ENCODE measurements at places on chromosomes 16 and 17.

DNA sequence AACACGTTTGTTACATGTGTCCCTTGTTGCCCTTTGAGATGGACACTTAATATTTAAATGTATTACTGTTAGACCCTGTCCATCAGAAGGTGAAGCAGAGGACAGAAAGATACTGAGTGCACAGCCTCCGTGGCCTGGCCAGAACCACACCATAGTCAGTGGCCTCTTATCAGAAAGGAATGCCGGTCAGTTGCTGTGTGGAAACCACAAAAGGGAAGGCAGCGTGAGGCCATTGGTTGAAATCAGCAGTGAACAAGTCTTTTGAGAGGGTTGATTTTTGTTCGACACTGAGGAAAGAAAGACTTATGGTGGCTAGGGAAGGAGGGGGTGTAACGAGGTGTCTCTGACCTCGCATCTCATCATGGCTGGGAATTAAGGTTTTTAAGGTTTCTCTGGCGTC lies 85.4 kb upstream of the CLEC18A start:
- DNase-seq: no peak

- DNase-seq: no peak
Observed at GRCh38 chr16:24953721-24954120, 61.4 kb downstream of the ARHGAP17 start.

DNA sequence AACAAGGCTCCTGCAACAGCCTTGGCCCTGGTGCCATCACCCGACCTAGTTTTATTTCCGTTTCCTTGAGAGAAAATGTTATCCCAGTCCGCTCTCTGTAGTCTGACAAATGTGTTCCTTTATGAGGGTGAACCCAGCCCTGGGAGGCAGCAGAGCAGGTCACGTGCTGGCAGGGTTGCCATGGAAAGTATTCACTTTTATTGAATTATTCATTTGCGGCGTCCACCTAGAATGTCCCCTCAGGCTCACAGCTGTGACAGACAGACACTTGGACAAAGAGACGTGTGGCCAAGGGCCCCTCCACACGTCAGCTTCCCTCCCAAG lies 90.0 kb downstream of the WSCD1 start:
- no peak for DNase-seq

GRCh38 chr16:2512735-2513404 lies 882 bp upstream of the ATP6V0C start:
- DNase-seq: peak; percentile 70

DNA sequence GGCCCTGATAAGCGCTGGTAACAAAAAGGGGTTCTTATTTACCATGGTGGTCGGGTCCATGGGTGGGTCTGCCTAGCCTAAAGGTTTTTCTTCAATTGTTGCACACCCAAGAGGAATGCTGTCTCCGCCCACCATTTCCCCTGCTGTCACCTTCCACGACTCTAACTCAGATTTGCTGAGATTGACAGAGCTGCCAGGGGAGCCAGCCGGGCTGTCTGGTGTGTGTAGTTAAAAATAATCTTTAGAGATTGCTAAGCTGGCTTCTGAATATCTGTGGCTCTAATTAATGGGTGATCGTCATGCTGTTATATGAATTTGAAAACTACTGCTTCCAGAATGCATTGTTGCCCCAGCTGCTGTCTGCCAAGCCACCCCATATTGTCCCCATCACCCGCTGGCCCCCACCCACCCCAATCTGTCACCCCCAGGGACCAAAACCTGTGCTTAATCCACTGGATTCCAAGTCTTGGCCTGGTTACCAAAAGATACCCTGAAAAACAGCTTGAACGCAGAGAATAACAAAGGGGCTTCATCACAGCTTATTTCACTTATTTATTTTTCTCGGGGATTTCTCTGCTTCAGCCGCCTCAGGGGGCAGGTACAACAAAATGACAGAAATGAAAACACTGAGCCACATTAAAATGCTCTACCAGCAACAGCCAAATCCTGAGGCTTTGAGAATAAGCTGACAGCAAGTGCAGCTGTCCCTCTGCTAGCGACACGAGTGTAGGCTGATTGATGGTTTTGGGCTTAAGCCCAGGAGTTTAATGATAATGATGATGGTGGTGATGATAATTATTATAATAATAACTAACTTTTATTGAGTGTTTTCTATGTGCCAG lies 46.1 kb upstream of the NLK start:
- no peak for DNase-seq

- no peak for DNase-seq
Observed at GRCh38 chr17:6139447-6139832, 69.3 kb downstream of the WSCD1 start.

- DNase-seq: peak; percentile 18
Observed at GRCh38 chr16:14354561-14355351, 275.3 kb downstream of the PARN start.

DNA sequence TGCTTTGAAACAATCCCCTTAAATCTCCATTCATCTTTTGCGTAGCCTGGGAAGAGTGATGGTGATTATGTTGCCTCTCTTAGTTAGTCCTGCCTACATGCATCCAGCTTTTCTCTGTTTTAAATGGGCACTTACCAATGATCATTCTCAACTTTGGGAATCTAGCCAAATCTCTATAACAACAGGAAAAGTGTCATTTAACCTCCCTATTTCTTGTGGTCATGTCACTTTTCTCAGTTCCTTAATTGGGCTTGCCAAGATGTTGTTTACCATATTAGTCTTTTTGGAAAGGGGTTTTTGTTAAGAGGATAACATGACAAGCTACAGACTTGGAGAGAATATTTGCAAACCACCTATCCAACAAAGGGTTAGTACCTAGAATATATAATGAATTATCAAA lies 15.6 kb upstream of the CLEC10A start:
- DNase-seq: peak; percentile 63

- no peak for DNase-seq
Observed at GRCh38 chr17:79370126-79370525, 240.7 kb downstream of the RBFOX3 start.

DNA sequence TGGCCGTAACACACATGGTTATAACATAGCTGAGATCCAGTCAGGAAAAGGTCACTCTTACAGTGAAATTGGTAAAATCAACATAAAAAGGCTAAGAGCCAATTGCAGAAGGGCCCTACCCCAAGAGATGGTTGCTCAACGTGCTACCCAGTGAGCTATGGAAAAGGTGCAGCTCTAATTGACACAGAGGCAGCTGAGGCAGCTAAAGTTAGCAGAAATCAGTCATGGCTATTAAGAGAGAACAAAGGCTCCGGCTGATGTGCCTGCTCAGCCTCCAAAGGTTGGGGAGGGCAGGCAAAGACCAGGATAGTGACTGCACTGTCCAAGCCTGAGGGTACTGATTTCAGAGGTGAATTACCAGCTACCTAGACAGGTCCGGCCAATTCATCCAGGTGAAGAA lies 76.5 kb upstream of the ATP2A3 start:
- DNase-seq: no peak

DNA sequence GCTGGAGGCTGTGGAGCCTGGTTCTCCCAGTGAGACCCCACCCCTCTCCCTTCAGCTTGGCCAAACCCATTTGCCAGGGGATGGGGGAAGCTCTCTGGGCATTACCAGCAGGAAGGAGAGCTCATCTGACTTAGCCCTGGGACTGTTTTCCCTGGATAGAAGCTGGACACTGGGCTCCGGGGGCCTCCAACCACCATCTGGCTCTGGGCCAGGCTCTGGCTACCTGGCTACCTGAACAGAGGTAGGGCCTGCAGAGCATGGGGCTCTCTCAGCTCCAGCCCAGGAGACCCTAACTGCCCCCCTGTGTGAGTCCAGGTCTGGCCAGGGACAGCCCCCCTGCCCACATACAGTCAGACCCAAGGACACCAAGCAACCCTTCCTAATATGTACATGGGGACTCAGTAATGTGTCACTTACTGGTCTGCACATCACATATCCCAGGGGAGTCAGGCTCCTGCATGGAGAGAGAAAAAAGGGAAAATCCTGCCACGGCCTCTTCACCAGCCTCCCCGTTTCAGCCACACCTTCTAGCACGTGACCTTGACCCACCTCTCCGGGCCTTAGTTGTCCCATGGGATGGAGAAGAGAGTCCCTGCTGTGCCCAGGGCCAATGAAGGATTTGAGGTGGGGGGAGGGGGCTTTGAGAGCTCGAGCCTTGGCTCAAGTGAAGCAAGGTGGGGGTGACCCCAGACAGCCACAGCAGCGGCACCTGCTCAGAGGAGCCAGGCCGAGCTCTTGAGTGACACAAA lies 13.8 kb downstream of the CNGB1 start:
- no peak for DNase-seq

DNA sequence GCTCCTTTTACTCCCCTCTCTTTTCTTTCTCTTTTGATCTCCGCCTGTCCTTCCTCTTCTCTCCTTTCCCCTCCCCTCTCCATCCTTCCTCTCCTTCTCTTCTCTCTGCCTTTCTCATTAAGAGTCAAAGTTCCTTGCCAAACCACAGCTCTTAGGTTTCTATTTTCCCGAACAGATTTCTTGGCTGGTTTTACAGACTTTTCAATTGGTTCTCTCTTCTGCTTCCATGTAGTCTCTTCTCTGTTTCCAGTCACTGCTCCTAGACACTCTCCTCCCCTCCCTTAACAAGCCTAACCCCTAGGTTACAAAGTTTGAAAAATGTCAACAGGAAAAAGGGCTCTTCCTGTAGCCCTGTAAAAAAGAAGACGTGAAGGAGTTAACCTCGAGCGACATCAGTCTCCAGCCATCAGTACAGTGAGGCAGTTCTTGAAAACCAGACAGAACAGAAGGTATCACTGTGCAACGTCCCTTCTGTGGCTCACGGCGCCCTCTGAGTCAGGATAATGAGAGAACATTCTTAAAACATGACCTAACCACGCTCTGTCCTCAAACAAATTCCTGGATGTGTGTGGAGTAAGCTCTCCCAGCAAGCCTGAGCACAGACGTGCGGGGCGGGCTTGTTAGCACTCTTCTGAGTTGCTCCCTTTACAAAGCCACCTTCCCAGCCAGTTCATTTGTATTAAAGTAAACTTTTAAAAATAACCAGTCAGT lies 11.6 kb upstream of the MARCHF10 start:
- DNase-seq: peak; percentile 51

GRCh38 chr17:61053469-61053868 lies 346.2 kb upstream of the TBX2 start:
- DNase-seq: no peak

DNA sequence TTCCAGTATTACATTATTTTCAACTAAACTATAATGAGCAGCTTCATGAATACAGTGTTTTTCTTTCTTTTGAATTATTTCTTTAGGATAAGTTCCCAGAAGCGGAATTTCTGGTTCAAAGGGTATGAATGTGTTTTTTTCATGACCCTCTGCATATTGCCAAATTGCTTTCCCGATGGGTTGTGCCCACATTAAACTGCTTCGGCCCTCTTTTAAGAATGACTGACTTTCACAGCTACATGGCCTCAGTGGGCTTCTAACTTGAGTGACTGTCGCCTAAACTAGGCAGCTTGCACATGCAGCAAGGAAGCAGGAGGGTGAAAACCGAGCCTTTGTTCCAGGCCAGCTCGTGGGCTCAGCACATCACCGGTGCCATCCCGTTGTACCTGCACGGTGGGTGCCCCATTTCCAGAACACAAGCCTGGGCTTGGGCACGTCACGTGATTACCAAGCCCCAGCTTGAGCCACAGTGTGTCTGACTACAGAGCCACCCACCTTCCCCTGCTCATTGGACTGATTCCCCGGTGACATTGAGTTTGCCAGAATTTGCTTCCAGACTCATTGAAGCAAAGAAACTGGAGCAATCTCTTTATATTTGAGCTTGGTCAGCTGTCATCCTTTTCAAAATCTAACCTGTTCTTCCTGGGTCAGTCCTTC lies 112.8 kb downstream of the CLEC16A start:
- DNase-seq: no peak

DNA sequence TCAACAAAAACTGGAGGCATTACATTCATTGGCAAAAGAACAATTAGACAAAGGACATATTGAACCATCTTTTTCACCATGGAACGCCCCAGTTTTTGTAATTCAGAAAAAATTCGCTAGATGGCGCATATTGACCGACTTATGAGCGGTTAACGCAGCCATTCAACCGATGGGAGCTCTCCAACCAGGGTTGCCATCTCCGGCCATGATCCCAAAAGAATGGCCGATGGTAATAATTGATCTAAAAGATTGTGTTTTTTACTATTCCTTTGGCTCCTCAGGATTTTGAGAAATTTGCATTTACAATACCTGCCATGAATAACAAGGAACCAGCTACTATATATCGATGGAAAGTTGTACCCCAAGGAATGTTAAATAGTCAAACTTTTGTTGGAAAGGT lies 21.4 kb downstream of the ALOX15B start:
- DNase-seq: peak; percentile 75

DNA sequence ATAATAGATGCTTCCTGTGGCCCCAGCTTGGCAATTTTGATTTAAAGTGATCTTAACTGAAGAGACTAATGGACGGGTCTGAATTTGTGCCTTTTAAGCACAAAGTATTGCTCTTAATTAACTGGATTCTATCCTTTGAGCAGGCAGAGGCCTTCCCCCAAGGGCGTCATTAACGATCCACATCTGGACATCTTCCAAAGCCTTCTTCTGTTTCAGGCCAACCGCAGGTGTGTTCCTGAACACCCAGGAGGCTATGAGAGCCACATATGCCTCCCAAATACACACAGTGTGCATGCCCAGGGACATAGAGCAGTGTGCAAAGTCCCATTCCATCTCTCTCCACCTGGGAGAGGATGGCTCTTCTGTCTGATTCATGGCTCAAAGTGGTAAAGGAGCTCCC lies 42.3 kb downstream of the MAPT start:
- no peak for DNase-seq

- no peak for DNase-seq
Observed at GRCh38 chr17:40832840-40833239, 10.4 kb upstream of the KRT10 start.

DNA sequence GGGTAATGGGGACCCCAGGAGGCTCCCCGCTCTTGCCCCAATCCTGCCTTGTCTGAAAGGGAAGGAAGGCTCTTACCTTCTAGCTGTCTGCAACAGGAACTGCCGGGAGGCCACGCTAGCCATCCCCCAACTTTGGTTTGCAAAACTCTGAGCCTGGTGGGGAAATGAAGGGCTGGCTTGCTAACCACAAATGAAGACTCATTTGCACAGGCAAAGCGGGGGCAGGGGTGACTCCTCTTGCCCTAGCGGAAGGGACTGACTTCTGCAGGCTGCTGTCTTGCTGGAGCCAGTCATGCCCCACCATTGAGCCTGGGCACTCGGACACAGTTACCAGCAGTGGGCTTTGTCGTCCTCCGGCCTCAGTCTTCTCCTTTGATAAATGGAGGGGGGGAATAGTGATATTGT lies 52.6 kb downstream of the PLCG2 start:
- peak; percentile 94 for DNase-seq

GRCh38 chr16:77690416-77690815 lies 31.9 kb upstream of the NUDT7 start:
- DNase-seq: no peak

GRCh38 chr16:78240459-78241222 lies 141.2 kb downstream of the WWOX start:
- no peak for DNase-seq

DNA sequence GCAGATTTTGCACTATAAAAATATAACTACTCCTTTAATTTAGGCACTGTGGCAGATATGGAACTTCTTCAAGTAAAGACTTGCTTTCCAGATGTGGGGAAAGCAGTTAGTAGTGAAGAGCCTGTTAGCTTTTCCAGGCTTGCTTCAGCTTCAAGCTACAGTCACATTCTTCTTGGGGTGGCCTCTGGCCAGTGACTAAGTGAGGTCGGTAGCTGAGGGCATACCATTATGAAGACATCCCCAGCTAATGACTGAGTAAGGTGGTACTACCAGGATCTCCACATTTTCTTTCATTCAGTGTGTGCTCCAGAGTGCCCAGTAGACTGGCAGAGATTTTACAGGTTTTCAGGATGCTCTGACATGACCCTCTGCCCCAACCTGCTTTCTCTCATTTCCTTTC lies 167.1 kb upstream of the KIF2B start:
- no peak for DNase-seq

GRCh38 chr17:72618001-72618509 lies 474.4 kb downstream of the SLC39A11 start:
- DNase-seq: peak; percentile 28

Data from common myeloid progenitor, CD34-positive (primary cell).